ENCODE measurements at places on chromosomes 12 and 14.

GRCh38 chr12:78703820-78704525, 160.6 kb upstream of the SYT1 start:
- DNase-seq = peak; percentile 43

- no peak for DNase-seq
These were observed 45.1 kb downstream of the MYF5 start for GRCh38 chr12:80761838-80762237.

- DNase-seq = no peak
These were observed 10.1 kb downstream of the CCDC196 start for GRCh38 chr14:66496188-66496807.

- peak; percentile 62 for DNase-seq
These were observed at the start of gene COL2A1 for GRCh38 chr12:48004053-48004941. Gene COL2A1 (minus strand): TSS chr12:48004476. CDS start chr12:48004321, 155 bp downstream.

DNA sequence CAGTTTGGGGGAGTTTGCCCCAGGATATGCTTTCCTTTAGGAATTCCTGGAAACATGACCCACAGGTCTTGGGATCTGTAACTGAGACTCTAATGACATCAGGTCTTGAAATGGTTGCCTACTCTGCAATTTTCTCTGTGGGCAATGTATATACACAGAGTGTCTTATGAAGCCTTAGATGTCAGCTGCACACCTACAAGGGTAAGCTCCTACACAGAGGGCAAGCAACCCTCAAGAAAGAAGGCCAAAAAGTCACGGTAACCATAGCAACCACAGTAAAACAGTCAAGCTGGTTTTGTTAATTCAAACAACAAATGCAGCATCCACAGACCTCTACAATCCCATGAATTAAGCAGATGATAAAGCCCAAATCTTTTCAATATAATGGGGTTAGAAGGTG, 293.0 kb downstream of the SSPN start:
- DNase-seq = no peak

DNA sequence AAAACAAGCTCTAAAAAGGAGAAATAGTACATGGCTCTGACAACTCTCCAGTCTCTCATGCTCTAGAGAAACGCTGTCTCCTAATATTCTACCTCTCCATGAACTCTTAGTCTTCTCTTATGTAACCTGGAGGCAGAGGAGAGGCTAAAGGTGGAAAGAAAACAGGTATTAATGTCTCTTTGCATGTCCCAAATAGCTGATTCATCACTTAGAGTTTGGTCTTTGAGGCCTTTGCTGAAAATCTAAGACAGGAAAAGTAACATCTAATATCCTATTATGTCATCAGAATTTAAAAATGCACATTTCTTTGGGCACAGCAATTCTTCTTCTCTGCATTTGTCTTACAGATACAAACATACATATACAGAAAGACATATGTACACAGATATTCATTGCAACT, 127.2 kb downstream of the DHRS2 start:
- DNase-seq = no peak

- no peak for DNase-seq
These were observed 2.2 kb upstream of the NUAK1 start for GRCh38 chr12:106141003-106141402.

DNA sequence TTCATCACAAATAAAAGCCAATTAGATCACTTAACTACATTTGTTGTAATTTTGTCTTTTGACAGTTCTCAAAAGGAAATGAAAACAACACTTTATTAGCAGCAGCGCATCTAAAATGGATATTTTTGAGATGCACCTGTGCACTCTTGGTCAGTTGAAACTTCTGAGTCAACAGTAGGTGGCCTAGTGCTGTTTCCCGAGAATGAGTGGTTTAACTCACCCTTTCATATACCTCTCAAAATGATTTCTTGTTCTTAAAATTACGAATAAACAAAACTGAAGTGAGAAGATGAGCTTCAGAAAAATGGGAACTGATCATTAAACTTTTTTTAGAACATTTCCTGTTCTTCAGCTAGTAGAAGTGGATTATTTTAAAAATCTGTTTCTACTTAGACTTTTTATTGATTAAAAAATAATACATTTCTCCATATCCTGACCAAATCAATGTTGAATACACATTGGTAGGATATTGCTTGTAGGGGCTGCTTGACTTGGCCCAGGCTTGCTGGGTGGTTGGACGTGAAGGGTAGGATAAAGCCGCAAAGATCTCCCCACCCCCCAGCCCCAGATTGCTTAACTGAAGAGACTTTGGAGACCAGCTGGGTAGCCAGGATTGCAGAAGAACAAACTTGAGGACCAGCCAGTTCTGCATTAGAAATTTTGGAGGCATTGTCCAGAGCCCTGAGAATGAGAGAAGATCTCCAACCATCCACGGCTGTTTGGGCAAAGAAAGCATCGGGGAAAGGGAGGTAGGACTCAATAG, 22.3 kb upstream of the STK38L start:
- DNase-seq = no peak

- DNase-seq = no peak
These were observed 157.2 kb upstream of the TMPO start for GRCh38 chr12:98358144-98358543.

DNA sequence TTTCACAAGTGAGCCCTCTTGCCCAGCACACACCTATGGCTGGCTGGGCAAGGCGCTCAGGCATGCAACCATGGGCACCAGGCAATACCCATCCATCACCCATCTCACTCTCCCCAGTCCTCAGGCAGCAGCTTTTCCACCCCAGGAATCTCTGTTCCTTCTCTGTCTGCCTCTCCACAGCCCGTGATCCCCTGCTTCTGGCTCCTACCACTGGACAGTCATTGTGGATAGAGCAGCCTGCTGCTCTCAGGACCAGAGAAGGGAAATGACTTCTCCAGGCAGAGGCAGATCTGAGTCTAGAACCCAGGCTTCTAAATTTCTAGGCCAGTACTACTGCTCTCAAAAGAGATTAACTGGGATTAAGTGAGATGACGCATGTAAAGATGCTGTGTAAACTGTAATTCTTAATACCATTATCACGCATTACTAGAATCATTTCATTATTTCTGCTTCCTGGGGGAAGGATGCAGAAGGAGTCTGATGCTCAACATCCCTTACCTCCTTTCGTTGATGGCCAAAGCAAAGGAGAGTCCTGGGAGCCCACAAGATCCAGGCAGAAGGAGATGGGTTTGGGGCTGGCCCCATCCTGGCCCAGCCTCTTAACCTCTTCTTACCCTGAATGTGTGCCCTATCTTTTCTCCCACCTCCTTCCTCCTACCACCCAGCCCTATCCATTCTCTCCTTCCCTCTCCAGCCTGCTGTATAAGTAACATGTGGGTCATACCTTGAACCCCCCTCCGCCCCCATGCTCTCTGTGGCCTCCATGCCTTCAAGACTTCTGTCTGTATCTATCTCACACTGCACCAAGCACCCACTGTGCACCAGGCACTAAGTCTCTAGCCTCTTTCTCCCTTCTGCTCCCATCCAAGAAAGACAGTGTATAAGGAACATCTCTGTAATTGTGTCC, 4.8 kb upstream of the AQP5 start:
- no peak for DNase-seq

GRCh38 chr14:97065305-97066067, 268.3 kb downstream of the VRK1 start:
- no peak for DNase-seq

DNA sequence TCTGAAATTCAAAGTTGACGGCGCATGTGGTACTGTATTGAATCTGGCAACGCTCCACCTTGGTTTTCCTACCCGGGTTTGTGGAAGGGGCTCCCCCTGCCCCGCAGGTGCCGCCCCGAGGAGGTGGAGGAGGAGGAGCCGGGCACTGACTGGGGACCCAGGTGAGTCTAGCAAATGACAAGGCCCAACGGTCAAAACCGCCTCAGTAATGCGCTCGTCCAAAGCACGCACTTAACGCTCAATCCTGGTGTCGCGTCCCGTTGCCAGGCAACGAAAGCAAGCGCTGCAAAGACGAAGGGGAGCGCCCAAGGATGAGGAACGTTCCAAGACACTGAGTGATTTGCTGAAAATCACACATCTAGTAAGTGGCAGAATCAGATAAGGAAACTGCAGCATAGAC, 24.0 kb upstream of the CLEC4E start:
- DNase-seq = no peak

DNA sequence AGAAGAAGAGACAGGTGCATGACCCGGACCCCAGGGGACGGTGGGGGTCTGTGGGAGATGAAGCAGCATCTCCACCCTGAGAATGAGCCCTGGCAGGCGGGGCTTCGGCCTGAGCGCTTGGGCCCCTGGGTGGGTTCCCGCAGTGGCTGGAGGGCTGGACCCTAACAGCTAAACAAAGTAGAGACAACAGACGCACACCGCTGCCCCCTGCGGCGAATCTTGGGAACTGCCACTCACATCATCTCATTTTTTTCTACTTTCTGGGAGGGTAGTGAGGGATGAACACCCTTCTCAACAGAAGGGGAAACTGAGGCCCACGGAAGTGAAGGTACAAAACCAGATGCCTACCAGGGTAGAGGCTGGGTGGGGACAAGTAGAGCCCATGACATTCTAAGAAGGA, 104.7 kb downstream of the RFLNA start:
- DNase-seq = peak; percentile 62

GRCh38 chr14:84535976-84536375, 994.0 kb upstream of the FLRT2 start:
- DNase-seq = no peak

DNA sequence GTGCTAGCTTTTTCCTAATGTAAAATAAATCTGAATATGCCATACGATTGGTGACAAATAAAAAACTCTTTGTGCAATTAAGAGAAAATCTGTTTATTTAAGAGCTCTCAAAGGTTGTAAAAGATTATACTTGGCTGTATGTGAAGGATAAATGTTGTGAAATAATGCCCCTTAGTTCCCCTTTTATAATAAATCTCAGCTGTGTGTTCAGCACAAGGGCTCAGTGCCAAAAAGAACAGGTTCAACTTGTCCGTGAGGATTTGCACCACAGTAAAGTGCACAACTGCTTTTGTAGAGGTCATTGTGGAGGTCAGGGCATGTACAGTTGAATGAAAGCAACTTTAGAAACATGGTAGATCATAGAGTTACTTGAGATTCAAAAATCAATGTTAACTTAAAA, 118.6 kb downstream of the TRMT5 start:
- DNase-seq = no peak

DNA sequence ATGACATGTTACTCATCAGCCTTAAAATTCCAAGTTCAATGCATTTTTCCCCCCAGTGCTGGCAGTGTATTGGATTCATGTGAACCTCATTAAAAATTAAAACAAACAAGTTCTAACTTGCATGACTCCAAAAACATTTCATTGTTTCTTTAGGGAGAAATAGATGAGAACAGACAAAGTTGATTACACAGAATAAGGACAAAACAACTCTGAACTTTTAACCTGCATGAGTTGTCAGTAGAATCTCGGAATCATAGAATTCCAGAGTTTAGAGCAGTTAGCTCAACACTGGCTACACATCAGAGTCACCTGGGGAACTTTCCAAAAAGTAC, 127.5 kb downstream of the TMX1 start:
- DNase-seq = peak; percentile 66

- DNase-seq = no peak
These were observed 11.2 kb downstream of the NYNRIN start for GRCh38 chr14:24409956-24410355.

DNA sequence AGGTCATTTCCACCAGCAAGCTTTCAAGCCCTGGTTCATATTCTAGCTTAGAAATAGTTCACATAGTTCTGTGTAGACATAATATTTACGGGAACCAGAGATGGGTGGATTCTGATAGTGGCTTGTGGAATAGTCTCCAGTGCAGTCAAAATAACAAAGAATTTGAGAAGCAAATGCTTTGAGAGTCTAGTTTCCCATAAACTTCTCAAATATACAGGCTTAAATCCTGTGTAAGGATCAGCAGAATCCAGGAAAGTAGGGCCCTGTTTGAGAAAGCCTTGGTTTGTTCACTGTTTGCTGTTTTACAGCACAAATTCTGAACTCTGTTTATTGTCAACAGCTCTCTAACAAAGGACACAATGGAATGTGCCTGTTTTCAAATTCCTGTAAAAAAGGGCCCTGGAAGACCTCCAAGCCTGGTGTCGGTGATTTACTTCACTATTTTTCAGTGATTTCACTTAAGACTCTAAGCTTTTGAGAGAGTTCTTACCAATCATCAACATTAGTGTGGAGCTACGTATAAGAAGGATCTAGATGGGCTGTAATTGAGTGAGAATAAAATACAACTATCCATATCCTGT, 11.4 kb upstream of the FOS start:
- DNase-seq = no peak

DNA sequence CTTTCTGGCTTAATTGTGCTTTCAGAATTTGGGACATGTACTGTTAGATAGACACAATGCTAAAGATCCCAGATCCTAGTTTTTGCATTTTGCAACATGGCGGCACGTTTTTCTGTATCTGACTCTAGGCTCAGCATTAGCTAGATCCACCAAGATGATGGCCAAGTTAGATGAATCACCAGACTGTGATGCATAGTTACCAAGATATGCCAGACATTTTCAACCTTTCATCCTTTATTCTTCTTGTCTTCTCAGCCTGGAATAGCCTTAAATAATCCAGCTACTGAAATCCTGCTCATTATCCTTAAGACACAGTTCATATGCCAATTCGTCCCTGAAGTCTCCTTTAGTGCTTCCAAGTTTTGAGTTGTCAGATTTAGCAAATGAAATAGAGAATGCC, 144.9 kb upstream of the CRY1 start:
- no peak for DNase-seq

DNA sequence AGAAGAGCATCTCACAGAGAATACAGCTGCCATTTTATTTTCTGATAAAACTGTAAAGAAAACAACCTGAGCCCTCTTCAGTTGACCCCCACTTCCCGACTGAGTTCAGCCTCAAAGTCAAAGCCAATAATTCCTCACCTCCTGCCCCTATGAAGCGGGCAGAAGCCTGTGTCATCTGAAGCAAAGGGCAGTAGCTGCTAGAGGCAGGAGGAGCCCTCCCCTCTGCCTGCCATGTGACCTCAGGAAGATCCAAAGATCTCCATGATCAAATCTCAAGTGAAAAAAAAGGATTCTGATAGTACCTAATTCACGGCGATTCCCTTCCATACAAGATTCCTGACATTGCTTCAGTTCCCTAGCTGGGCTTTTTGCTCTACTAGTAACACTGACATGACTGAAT, 223.1 kb upstream of the CAND1 start:
- no peak for DNase-seq

GRCh38 chr14:99880651-99881420, 87.6 kb downstream of the EML1 start:
- peak; percentile 58 for DNase-seq

GRCh38 chr12:92471551-92471950, 231.2 kb upstream of the PLEKHG7 start:
- no peak for DNase-seq

- no peak for DNase-seq
These were observed 169.0 kb downstream of the KICS2 start for GRCh38 chr12:64053117-64053516.
